ENCODE measurements at places on chromosomes 3 and 15.
A peak's percentile ranks its signal among the peaks of the same experiment; 100 is the strongest.

DNA sequence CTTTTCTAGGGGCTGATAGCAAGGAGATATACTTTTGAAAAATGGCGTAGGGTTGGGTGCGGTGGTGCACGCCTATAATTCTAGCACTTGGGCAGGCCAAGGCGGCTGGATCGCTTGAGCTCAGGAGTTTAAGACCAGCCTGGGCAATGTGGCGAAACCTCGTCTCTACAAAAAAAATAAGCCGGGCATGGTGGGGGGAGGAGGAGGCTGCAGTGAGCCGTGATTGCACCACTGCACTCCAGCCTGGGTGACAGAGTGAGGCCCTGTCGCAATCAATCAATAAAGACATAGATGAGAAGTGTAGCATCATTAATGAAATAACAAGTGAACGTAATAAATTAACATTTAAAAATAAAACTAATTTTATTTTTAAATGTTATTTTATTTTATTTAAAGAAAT, 134.6 kb downstream of the SLCO3A1 start:
- DNase-seq = no peak

DNA sequence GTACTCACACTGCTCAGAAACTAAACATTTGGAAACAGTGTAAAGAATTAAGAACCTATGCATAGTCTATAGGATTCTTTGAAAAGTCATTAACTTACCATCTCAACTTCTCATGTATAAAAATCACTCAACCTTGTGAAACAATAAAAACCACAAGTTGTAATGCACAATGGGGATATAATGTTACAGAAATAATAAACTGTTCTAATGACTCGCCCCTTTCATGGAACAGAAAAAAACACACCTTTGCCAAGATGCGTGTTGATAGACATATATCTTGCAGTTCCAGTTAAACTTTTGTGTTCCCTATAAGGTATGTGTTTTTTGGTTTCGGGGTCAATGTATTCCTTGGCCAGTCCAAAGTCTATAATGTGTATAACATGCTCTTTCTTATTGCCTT, 50.8 kb upstream of the PPIB start:
- DNase-seq = no peak

DNA sequence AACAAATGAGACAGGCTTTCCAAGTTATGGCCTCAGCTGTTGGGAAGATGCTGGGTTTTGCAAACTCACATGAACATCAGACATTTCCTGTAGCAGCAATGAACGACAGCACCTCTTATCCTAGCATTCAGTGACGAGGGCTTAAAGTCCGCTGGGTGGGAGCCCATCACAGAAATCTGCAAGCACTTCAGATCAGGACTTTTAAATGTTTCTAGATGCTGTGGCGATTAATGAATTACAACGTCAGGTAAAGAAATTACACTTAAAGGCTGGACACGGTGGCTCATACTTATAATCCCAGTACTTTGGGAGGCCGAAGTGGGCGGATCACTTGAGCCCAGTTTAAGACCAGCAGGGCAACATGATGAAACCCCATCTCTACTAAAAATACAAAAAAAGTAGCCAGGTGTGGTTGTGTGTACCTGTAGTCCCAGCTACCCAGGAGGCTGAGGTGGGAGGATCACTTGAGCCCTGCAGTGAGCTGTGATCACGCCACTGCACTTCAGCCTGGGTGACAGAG, 3.9 kb downstream of the AEN start:
- no peak for DNase-seq

DNA sequence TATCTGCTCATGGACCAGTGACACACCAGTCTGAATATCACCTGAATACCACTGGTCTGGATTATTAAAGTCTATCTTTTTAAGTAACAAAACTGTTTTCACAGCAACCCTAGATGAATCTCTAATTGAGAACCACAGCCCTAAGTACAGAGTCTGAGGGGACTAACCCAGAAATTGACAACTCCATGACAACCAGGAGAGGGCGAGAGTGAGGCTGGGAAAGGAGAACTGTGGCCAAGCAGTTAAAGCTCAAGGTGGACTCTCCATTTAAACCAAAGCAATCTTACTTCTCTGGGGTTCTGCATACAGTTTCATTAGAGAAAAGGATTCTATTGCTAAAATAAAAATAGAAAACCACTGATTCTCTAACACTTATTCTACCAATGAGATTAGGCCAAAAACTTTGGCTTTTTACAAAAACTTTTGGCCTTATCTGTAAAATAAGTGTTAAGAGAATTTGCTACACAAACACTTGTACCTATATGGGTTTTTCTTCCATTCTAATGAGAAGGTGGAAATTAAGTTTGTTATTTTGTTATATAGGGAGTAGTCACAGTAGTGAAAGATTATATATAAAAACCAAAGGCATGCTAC, 11.4 kb downstream of the NEK10 start:
- peak; percentile 41 for DNase-seq

- DNase-seq = peak; percentile 59
Measured at GRCh38 chr3:39146611-39147591, 6.5 kb downstream of the CSRNP1 start.

DNA sequence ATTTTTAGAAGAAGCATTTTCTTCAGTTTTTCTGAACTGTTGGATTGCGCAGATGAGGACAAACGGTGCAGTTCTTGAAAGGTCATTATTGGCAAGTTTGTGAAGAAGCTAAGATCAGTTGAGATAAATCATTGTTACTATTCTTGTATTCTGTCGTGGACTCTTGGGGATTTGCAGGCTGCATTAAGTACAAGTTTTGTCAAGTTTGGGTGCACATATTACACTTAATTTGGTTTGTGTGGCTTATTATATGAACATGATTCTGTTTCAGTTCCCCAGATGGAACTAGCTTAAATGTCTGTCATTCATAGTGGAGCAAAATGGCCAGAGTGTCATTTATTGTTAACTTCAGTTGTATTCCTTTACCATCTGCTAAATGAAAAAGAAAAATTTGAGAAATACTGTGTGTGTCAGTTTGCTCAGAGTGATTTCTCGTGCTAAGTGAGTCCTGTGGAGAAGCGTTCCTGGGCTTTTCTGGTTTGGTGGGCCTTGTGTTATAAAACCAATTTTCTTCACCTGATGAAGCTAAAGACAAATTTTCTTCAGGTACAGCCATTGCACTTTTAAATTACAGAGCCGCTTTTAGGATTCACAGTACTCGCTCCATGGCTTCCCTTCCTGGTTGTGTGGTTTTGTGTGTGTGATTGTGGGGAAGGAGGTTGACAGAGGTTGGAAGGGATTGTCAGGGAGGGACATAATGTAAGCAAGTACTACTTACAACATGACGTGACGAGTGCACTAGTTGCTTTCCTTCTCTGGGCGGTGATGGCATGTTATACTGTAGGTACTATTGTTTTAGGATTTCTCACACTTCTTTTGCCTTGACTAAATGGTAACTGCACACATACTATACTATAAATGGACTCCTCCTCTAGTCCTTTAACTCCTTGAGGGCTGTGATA, 1.7 kb downstream of the AKAP13 start:
- no peak for DNase-seq

GRCh38 chr3:132380920-132381319, 36.4 kb upstream of the DNAJC13 start:
- DNase-seq = no peak

DNA sequence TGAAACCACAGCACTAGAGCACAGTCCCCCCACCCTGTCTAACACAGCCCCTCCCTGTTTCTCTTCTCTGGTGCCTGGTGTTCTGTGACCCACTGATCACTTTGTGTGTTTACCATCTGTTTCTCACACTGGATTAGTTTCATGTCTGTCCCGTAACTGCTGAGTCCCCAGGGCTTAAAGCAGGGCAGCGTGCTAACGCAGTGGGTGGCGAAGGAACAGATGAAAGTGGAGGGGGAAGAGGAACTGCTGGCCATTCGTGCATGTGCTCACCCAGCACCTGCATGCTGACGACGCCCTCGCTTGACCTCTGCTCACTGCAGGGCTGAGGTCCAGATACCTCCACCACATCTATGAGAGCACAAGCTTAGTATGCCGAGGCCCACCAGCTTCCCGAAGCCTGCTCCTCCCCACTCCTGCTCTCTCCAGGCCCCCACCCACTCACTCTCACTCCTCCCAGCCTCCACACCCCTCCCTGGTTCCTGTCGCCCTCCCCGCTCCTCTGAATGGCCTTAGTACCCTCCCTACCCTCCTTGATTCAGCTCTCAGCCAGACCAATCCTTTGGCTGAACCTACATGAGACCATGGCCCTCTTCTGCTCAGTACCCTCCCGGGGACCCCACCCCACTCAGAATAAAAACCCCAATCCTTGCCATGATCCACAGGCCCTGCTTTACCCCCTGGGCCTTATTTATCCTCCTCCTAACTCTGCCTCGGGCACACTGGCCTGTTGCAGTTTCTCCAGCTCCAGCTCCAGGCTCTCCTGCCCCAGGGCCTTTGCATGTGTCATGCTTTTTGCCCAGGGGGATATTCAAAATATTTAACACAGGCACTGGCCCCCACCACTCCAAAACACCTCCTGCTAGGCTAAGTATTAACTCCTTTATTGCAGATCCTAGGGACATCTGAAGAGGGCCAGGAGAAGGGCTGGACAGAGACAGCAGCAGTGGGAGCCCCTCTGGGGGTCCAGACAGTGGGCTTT, 15.1 kb upstream of the IQSEC1 start:
- DNase-seq = no peak

DNA sequence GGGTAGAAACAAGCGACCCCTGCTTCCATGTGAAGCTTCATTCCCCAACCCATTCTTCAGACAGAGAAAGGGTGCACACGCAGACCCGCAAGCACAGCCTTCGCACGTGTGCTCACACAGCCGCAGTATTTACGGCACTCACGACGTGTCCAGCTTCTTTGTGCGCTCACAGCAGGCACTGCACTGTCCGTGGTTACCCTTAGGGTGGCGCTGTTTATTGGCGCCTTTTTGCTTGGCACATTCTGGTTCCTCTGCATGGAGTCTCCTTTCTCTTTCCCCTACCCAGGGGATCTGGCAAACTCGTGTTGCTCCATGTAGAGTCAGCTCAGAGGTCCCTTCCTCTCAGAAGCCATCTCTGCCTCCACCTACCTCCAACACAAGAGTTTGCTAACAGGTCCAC, 115.1 kb downstream of the SLCO3A1 start:
- no peak for DNase-seq

DNA sequence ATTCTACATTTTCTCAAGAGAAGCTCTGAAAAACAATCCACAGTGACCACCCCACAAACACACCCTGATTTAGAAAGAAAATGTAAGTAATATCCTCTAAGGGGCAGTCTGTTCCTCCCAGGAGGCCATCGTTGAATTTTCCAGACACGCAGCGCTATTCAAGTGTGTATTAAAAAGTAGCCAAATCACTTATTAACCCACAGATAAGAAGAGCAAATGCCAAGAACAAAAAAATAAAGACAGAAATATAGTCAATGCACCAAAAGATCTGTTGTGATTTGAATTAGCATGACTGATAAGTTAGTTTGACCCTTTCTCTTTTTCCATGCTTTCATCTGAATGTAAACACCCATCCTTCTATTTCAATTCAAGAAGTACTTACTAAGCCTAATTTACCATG, 622.8 kb upstream of the ZNF385D start:
- DNase-seq = no peak

DNA sequence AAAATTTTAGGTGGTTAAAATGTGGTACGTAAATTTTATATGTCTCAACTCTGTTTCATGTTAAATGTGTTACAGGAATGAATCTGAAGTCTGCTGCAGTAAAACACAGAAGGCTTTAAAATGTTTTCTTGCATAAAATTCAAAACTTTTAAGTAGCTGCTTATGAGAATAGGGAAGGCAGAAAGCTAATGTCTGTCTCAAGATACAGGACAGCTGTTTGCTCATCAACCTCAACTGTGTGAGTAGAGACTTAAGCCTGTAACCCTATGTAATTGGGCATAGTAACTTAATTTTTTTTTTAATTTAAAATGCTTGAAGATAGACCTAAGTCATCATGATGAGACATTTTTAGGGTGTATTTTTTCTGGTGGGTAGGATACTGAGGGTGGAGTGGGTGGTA, 38.9 kb downstream of the ZFAND6 start:
- no peak for DNase-seq

- DNase-seq = no peak
Measured at GRCh38 chr15:61216519-61216918, 12.6 kb downstream of the RORA start.

- no peak for DNase-seq
Measured at GRCh38 chr3:77392181-77392580, 352.3 kb downstream of the ROBO2 start.

DNA sequence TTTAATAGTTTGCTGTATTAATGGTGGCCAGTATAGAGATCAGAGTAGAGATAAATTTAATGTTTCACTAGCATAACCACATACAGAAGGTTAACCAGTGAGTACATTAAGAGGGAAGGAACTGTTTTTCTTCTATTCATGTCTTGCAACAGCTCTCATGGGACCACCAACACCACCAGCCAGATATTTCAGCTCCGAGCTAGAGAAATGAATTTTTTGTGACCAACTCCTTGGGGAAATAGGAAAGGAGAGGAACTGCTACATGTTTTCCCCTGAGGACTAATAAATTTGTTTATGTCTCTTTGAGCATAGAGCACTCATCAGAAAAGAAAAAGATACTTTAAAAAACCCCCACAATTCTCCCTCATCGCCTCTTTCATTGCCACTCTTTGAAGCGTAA, 247.5 kb downstream of the MBNL1 start:
- DNase-seq = no peak

DNA sequence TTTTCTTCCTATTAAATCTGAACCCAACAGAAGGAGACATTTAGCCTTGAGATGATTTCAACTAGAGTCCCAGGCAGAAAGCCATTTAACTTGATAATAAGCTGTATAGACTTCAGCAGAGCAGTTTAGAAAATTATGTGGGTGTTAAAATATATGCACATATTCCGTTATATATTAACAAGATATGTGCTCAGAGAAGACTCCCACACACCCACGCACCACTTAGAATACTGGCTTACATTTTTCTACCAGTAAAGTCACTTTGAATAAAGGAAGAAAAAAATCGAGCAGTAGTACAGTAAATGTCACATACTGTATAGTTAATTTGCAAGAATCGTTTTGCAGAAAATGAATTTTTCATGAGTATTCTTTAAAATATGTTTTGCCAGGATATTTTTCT, 599.3 kb downstream of the FGF12 start:
- DNase-seq = no peak

DNA sequence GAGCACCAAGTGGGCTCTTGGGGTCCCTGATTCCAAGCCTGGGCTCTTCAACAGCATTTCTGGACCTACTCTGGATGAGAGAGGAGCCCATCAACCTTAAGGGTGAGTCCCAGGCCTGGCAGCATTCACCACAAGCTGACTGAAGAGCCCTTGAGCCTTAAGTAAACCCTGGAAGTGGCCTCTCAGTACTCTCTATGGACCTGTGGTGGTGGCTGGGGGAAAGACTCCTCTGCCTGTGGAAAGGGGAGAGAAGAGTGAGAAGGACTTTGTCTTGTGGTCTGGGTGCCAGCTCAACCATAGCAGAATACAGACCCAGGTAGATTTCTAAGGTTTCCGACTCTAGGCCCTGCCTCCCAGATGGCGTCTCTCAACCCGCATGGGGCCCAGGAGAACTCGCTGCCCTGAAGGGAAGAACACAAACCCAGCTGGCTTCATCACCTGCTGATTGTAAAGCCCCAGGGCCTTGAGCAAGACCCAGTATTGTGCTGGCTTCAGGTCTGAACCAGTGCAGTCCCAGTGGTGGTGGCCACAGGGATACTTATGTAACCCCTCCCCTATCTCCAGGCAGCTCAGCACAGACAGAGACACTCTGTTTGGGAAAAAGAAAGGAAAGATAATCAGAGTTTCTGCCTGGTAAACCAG, 71.4 kb downstream of the TFDP2 start:
- DNase-seq = no peak

- no peak for DNase-seq
Measured at GRCh38 chr3:14244521-14245247, 66.1 kb downstream of the LSM3 start.

- DNase-seq = no peak
Measured at GRCh38 chr3:159787794-159788205, 200.8 kb upstream of the IL12A start.

GRCh38 chr3:180329187-180329586, 272.8 kb upstream of the TTC14 start:
- no peak for DNase-seq
